ENCODE measurements at places on chromosomes 5 and 9. TPM values are rescaled to one million over a fixed set of nuclear protein-coding genes. Genes with fewer than 3 reads are reported as not detected.
A peak's percentile ranks its signal among the peaks of the same experiment; 100 is the strongest.

DNA sequence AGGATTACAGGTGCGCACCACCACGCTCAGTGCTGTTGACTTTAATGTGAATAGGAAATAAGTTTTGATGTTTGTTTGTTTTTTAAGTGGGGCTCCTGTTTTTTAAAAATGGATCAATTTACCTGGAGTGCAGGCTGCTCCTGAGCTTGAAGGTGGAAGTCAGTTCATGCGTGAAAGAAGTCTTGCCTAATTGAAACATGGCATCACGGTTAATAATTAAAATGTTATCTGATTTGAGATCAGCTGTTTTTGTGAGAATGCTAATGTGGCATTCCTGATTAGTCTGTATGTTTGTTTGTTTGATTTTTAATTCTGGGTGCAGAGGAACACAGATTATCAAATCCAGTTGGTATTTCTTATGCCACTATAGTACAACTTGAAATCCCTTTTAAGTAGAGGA is 6.5 kb downstream of the SFXN1 start:
- no peak for DNase-seq

DNA sequence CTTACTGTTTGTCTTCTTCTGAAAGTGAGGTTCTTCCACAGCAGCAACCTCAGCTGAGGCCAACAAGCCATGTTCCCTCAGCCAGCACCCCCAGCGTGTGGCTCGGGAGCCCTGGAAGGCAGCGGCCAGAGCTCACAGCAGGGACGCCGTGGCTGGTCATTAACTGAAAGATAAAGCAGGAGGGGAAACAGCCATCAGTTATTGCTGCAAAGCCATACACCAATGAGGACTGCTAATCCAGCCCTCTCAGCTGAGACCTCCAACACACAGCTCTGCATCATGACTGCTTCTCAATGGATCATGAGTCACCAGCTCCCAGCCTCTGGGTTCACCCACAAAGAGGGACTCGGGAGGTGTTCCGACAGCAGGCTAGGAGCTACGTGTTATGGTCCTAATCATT is 24.3 kb downstream of the ABCA1 start:
- DNase-seq = no peak

- no peak for DNase-seq
Measured at GRCh38 chr5:111016801-111017200, 54.7 kb upstream of the TSLP start.

DNA sequence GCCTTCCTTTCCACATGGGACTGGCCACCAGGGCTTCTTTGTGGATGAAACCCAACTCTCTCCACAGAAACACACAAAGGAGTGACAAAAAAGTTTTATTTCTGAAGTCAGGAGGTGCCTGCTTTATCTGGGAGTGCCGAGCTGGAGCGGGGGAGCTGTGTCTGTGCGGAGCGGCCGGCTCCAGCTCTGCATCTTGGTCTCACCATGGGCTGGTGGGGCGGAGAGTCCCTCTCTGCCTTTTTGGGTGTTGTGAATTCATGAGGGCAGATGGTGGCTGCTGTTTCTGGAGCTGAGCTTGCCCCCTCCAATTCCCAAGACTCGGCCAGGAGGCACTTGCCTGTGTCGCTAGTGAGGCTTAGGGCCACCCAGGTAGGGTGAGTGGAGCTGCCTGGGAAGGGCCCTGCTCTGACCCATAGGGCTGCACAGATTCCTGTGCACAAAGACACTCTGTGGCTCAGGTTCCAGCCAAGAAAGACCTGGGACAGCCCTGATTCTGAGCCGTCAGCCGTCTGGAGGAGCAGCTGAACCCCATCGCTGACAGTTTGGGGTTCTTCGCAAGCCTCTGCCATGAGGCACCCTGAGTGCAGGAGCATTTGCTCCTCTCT is 1.4 kb downstream of the DBH start:
- no peak for DNase-seq

CHSY3 gene
- 2.3 TPM for total RNA-seq

PCDHB16 gene
- 2.4 TPM for total RNA-seq

- no peak for DNase-seq
Measured at GRCh38 chr9:81575956-81576355, 113.4 kb downstream of the TLE1 start.

- peak; percentile 28 for DNase-seq
Measured at GRCh38 chr5:124477062-124477461, 269.4 kb downstream of the ZNF608 start.

DNA sequence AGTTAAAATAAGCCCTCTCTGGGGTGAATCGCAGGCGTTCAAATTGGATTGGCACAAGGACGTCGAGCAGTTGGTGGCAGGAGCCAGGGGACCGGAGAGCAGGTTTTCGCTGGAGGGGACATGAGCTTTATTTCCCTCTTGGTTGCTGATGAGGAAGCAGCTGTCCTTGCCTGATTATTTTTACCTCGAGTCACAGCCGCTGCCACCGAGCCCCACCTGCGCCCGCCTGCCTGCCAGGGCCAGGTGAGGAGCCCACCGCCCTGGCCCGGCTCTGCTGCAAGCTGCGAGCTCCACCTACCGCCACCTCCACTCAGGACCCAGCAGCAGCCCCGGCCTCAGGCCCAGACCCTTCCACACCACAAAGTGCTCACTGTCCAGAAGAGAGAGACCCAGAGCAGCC is 9.0 kb upstream of the ADGRD2 start:
- DNase-seq = no peak

DNA sequence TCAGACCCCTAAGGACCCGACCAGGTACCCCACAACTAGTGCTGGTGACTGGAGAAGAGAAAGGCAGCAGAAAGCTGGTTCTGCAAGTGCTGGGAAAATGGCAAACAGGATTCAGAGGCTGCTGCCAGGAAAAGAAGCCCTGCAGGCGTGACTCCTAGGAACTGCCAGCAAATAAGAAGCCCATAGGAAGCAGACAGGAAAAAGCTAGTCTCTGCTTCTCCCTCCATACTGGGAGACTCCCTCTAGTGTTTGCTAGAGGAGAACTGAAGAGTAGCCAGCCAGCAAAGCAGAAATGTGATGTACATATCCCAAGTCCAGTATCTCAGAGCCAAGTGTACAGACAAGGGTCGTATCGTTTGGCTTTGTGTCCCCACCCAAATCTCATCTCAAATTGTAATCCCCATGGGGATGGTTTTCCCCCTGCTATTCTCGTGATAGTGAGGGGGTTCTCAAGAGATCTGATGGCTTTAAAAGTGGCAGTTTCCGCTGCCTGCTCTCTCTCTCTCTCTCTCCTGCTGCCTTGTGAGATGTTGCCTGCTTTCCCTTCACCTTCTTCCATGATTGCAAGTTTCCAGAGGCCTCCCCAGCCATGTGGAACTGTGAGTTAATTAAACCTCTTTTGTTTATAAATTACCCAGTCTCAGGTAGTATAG is 38.1 kb upstream of the TUSC1 start:
- peak; percentile 84 for DNase-seq

GRCh38 chr9:71766663-71767062 is 1.6 kb downstream of the CEMIP2 start:
- no peak for DNase-seq

SLC22A4 gene
- total RNA-seq = 0.78 TPM

DNA sequence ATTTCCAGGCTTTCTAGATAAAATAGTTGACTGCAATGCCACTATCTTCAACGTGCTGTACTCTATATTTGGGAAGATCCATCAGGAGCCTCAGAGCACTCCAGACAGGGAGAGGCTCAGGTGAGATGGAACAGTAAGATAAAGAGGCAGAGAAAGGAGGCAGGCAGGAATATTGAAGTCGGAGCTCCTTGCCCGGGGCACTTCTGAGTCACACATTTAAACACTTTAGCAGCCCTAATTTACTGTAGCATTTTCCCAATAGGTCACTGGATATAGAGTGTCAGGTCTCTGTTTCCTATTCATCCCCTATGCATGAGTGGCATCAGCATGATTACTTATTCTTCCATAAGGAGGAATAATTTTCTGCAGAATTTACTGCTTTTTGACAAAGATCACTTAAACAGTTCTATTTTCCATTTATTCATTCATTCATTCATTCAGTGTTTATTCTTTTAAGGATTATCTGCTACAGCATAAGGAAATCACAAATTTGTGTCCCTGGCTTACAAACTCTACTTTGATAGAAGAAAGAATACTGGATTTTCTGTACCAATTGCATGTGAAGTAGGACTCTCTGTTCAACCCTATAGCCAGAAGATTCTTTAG is 170.7 kb downstream of the MAPKAP1 start:
- no peak for DNase-seq

TMEM232 gene
- 4.4 TPM for total RNA-seq

DNA sequence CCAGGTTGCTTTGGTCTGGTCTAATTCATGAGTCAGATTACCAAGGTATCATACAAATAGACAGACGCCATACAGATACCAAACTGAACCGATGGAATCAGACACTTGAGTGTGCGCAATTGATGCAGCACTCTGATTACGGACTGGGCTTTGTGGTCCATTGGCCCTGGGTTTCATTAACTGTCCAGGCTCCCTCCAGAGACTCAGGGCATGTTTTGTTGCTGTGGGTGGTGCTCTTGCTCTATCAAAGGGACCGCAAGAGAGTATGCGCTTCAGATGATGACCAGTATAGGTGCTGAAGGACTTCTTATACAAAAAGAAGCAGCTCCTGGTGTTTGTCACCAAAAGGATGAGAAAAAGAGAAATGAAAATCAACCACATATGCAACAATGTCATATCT is 36.9 kb upstream of the ANKRD55 start:
- no peak for DNase-seq

DNA sequence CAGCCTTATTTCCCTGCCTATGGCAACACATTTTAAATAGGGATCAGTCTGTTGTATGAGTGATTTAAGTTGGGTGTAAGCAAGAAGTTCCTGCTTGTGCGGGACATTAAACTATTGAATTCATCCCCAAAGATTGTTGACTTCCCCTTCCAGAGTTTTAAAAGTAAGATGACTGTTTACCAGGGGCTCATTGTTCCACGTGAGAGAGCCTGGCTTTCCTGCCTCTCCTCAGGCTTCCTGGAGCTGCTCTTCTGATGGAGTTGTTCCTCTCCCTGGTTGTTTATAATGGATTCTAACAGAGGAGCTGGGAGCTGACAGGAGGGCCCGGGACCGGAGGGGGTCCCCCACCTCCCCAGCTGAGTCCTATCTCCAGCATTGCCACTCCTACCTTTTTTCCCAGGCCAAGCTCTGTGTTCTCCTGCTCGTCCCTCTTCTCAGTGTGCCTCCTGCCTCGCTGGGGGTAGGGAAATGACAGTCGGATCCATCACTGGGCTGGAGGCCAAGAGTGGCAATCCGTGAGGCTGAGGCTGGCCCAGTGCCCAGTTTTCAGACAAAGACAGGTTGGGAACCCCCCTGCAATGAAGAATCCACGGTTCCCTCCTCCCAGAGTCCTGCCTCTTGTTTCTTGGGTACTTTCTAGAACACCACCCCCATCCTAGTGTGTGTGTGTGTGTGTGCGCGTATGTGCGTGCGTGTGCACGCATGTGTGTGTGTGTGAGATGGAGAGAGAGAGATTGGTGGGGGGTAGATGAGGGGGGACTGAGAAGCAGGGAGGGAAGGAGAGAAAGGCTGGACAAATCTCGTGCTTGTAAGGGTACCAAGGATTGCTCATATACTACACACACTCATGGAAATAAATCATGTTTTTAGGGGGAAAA is 123.7 kb upstream of the NFIB start:
- no peak for DNase-seq

DNA sequence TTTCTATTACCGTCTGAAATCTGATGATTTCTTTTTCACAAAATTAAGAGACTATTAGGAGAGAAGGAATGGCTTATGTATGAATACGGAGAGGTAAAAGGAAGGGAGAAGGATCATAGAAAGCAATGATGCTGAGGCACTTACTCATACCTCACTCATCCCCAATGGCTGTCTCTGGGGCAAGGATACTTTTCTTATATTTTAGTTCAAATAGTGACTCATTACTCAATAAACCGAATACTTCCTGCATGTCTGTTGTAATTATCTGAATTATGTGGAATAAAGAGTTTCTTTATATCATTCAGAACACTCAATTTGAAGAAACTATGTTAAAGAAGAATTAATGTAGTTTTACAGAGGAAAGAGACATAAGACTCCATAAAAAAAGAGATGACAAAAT is 284.5 kb upstream of the NUDT12 start:
- DNase-seq = no peak

GRCh38 chr9:94650949-94651348 is 11.6 kb upstream of the FBP1 start:
- DNase-seq = no peak

DNA sequence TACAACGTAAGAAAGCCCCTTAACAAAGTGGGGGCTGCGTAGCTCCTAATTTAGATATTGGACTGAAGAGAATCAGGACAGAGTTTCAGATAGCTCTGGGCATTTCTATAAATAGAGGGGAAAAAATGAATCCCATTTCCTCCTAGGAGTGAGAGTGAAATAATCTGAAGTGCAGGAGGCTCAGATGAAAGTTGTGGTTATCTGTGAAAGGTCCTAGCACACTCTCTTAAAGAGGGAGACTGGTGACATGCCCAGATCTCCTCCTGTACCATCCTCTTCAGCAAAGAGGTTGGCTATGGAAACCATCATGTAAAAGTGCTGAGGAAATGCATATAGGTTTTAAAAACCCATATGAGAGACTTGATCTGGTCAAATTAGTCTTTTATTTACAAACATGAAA is 143.4 kb downstream of the GABRB2 start:
- no peak for DNase-seq

- DNase-seq = no peak
Measured at GRCh38 chr5:95110118-95110517, 174.8 kb downstream of the MCTP1 start.

SGTB gene
- total RNA-seq = 12.5 TPM

GRCh38 chr5:42718591-42718990 is 38.0 kb upstream of the CCDC152 start:
- DNase-seq = no peak

DNA sequence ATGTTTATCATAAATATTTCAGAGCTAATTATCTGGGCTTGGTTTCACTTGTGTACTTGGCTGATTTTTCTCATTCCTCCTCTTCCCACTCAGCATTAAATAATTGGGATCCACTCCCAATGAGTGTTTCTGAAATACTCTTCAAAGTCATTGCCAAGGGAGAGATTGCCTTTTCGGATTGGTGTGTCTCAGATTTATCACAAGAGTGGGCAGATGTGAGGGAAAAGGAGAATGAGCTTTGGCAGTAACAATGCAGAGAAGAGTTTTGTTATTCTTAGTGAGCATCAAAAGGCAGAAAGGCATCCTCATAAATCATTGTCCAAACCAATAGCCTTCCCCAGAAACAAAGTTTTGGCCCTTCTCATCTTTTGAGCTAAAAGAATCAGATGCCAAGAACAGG is 79.2 kb downstream of the SEMA5A start:
- no peak for DNase-seq

DNA sequence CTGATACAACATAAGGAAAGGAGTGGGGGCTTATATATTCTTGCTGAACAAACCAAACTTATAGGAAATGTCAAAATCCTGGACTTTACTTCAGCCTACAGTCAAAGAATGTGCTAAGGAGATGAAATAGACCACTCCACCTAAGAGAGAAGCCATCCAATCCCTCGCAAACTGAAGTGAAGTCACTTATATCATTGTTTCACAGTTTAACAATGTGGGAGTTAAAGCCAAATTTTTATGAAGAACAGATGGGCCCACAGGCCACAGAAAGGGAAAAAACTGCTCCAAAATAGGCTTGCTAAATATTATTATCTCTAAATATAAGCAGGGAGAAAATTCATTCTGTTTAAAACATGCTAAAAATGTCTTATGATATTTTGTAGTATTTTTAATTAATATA is 233.3 kb downstream of the GAS1 start:
- DNase-seq = no peak

IFNK gene
- total RNA-seq = not detected

RGP1 gene
- total RNA-seq = 16.0 TPM

GRCh38 chr9:133955821-133956411 is 36.2 kb downstream of the VAV2 start:
- DNase-seq = peak; percentile 75

PPP3R2 gene
- total RNA-seq = not detected
